ENCODE measurements at places on chromosomes 6 and 20.

GRCh38 chr6:25446830-25447569, 167.8 kb downstream of the CARMIL1 start:
- DNase-seq, result no peak

DNA sequence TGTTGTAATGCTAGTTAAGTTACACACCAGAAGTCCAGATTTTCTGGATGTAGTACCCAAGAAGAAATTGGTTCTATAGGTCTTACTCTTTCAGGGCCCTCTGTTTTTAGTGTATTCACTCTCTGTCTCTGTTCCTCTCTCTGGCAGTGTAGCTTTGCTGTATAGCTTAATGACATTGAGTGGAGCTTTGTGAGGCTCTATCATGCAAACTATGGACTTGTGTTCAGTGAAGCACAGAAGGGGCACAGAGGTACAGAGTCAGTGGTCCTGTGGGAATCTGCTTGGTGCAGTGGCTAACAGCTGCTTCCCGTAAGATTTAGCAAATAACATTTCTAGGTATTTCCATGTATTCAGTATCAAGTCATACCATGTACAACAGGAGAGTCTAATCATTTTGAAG, 26.1 kb downstream of the NKX2-4 start:
- DNase-seq, result no peak

- DNase-seq, result no peak
These were observed 2.1 kb downstream of the SLC17A4 start for GRCh38 chr6:25756382-25757363.

DNA sequence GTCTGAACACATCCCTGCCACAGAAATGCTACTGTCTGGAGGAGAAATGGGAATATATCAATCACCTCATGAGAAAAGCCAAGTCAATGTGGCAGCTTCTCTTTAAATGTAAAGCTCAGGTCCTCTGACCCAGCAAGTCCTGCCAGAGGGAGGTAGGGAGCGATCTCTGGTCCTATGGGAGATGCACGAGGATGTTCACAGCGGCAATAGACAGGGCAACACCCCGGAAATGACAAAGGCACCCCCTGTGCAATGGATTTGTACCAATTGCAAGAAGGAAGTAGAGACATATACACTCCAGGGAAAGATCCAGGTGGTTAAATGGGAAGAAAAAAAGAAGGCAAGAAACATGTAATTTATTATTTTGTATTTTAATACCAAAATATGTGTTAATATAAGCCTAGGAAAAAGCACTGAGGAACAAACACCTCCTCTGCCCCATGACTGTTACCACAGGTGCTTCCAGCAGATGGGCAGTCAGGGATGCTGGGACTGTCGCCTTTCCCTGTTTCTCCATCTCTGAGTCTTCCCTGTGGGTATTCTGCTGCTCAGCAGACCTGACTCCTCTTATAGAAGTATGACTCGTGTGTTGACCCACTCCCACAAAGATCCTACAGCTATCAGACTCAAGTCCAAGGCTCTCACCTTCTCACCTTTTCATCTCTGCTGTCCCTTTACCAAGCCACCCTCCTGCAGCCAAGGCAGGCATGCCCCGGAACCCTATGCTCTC, 20.8 kb downstream of the ATP9A start:
- DNase-seq, result no peak

GRCh38 chr20:46206992-46207549, 89.0 kb downstream of the CD40 start:
- no peak for DNase-seq

- no peak for DNase-seq
These were observed 6.4 kb downstream of the ACSS1 start for GRCh38 chr20:25051386-25052155.

GRCh38 chr20:36170542-36171215, 16.1 kb downstream of the EPB41L1 start:
- no peak for DNase-seq

- no peak for DNase-seq
These were observed 3.5 kb upstream of the HLA-G start for GRCh38 chr6:29824144-29824543.

- DNase-seq, result no peak
These were observed 112.4 kb downstream of the TIAM2 start for GRCh38 chr6:155107432-155108069.

GRCh38 chr6:5517796-5518195, 256.5 kb downstream of the FARS2 start:
- DNase-seq, result no peak
